ENCODE measurements at places on chromosomes 3 and 15. TPM values are rescaled to one million over a fixed set of nuclear protein-coding genes. Genes with fewer than 3 reads are reported as not detected.

The MBD4 gene
- 26.2 TPM for polyA plus RNA-seq

GRCh38 chr15:27619204-27619603 is 479.9 kb downstream of the OCA2 start:
- no peak for DNase-seq

- no peak for DNase-seq
These were observed 245.3 kb downstream of the RPLP1 start for GRCh38 chr15:69697916-69698315.

GRCh38 chr15:43515741-43516140 is 1.7 kb upstream of the MAP1A start:
- DNase-seq, result no peak

- DNase-seq, result no peak
These were observed 57.9 kb downstream of the ACAP2 start for GRCh38 chr3:195384952-195385351.

DNA sequence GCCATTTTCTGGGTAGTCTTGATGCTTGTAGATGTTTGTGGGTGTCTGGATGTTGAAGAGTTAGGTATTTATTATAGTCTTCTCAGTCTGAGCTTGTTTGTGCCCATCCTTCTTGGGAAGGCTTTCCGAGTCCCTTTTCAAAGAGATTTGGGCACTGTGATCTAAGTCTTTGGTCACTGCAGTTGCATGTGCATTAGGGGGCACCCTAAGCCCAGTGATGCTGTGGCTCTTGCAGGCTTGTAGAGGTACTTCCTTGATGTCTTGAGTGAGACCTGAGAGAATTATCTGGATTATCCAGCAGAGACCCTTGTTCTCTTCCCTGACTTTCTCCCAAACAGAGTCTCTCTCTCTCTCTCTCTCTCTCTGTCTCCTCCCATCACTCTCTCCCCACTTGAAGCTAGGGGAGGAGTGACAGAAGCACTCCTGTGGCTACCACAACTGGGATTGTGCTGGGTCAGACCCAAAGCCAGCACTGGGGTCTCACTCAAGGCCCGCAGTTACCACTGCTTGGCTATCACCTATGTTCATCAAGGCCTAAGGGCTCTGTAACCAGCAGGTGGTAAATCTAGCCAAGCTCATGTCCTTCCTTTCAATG is 68.5 kb downstream of the TMCO5A start:
- peak; percentile 55 for DNase-seq

The GP9 gene
- polyA plus RNA-seq, result not detected
